ENCODE measurements at places on chromosomes 7 and 10.

DNA sequence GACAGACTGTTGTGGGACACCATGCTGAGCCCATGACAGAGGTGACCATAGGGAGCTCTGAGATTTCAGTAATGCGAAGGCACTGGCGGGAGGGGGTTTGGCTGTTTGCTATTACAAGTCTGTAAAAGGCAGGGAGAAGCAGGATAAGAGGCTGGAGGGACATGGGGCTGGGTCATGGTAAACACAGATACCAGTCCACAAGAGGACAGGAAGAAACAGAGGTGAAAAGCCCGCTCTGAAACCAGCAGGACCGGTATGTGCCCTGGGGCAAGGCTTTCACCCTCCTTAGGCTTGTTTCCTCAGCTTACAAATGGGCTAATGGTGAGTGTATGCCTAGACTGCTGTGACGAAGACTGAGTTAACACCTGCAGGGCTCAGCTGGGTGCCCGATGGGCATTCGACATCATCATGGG is 34.1 kb downstream of the ANXA11 start:
- DNase-seq = no peak

DNA sequence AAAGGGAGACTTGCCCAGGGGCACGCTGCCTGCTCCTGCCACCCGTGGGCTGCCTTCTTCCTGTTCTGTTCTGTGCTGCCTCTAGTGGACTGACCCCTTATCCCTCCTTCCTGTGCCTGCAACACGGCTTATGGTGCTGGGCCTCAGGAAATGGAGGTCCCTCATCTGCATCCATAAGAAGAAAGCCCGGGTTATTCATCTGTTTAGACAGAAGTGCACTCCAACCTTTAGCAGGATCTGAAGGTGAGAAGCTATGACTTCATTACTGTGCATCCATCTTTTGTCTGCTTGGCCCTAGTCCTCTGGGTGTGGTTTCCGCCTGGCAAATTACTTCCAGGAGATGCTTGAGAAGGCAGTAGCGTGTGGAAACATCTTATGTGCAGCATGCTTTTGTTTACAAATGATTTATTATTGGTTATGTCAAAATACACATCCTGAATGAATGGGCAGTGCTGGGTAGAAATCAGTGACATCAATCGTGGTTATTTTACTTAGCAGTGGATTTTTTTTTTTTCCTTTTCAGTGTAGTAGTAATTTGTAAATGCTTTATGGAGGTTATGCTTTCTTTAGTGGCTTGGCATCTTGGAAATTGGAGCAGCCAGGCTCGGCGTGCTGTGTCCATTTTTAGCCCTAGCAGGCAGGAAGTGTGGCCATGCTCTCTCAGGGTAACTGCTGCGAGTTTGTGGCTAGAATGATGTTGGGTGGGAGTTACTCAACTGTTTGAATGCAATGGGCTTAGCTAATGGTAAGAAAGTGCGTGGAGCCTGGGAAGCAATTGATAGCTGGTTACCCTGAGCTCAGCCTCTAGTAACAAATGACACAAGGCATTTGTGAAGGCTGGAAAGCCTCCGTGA is 12.7 kb downstream of the PTPRE start:
- DNase-seq = peak; percentile 79

DNA sequence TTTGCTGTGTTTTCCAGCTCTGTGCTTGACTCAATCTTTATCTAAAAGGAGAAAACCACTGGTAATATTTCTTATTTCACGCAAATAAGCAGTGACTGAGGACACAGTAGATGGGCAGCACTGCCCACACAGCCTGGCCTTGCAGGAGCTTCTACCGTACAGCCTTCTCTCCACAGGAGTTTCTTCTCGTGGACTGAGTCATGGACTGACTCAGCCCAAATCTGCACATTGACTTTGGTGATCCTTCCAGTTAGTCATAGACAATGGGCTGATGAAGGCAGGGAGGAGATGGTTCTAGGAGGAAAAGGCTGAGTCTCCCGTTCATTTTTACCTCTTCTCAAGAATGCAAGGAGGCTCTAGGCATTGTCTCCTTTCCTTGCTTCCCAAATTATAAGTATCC is 200.7 kb downstream of the RAPGEF5 start:
- DNase-seq = peak; percentile 6

DNA sequence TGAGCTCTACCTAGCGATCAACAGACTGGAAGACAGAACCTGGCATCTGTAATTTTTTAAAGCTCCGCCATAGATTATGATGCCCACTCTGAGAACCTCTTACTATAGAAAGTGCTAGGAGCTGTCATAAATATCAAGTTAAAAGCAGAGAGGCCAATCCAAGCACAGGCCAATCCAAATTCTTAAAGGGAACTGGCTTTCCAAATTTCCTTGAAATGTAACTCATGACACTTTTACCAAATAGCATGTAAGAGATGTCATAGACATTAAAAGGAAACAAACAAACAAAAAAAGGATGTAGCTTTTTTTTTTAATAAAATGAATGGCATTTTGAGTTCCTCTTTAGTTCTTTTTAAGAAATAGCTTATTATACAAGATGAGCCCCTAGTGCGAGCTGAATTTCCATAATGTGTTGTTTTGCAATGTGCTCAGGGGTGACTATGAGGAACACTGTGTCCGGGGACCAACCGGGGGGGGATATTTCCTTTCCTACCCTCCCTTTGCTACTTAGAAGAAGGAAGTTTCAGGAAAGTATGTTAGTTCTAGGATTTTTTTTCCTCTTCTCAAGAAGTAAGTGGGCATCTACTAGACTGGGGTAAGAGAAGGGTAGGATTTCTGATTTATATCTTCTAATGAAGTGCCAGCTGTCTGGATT is 23.7 kb upstream of the MRC1 start:
- peak; percentile 99 for DNase-seq

DNA sequence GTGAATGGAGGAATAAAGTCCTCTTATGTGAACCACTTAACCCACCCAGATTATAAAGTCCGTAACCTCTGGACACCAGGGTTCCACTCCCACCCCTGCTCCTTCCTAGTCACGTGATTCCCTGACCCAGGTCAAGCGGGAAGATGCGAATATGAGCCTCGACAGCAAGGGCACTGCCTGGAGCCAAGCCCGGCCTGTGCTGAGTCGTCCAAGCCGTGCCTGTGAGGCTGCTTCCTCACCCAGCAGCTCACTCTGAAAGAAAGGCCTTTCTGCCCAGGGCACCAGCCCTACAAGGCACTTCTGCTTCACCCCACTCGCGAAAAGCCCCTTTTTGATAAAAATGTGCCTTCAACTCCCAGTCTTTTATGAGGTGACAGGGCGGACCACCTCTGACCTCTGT is 85.8 kb downstream of the CYTH3 start:
- DNase-seq = no peak
